Posterior cingulate gyrus (tissue), 11 donors: ENCODE measurements at places on chromosomes 6 and 20.

DNA sequence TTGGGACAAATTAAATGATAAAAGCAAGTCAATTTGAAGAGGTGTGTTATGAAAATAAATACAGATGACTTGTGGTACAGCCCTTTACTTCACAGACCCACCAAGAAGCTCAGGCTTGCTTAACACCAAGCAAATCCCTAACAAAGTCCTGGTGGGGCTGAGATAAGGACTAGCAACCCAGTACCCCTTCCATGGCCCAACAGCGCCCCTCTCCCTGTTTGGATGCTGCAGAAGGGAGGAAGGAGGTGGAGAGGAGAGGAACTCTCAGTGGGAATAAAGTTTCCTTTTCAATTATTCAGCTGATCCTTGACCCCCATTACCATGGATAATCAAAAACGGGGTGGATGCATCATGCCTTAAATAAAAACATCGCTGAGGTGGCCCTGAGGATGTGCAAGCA is 4.5 kb upstream of the ZNF831 start:
- DNase-seq = no peak

DNA sequence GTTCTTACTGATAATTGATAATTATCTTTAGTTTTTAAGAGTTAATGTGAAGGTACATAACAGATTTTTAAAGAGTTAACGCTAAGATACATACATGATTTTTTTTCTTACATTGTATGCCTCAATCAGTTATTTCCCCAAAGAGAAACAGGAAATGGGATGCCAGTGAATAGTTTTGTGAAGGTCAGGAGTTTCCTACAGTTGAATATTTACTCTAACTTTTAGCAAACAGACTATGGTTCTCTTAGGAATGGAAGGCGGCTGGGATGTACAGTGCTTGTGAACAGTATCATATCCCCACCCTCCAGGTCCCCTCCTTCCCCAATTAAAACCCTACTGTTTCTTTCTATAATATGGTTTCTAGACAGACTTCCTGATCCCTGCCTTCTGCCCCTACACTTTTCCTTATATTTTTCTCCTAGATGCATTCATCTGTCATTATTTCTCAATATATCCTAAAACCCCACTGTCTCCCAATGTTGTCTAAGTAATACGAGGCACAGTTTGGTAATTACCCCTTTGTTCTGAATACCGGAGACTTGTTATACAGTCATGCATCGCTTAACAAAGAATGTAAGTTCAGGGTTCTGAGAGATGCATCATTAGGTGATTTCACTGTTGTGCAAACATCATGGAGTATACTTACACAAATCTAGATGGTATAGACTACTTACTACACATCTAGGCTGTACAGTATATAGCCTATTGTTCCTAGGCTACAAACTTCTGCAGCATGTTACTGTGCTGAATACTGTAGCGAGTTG is 29.2 kb downstream of the SLC35A1 start:
- DNase-seq = no peak

GRCh38 chr20:33415948-33416347 is 14.6 kb upstream of the CDK5RAP1 start:
- no peak for DNase-seq

- no peak for DNase-seq
Measured at GRCh38 chr20:13443690-13444089, 195.0 kb downstream of the TASP1 start.

- no peak for DNase-seq
Measured at GRCh38 chr6:6287415-6287814, 33.0 kb downstream of the F13A1 start.

- DNase-seq = no peak
Measured at GRCh38 chr6:158266131-158266530, 46.1 kb upstream of the TULP4 start.

GRCh38 chr6:124772733-124773319 is 189.4 kb upstream of the RNF217 start:
- DNase-seq = no peak

GRCh38 chr6:70254784-70255183 is 48.1 kb downstream of the COL9A1 start:
- DNase-seq = no peak

DNA sequence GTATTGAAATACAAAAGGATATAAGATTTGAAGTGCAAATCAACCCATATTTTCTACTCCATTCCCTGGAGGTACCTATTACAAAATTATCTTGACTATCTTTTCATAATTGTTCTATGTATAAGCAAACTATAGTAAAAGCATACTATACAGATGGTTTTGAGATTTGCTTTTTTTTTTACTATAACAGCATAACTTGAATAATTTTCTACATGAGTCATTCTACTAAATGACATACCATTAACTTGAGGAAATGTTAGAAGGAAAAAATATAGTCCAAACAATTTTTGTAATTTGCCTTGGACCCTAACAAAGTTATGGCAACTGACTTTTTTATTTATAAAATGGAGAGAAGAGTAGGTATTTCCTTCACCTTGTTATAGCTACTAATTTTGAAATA is 472.7 kb downstream of the PKHD1 start:
- DNase-seq = no peak

DNA sequence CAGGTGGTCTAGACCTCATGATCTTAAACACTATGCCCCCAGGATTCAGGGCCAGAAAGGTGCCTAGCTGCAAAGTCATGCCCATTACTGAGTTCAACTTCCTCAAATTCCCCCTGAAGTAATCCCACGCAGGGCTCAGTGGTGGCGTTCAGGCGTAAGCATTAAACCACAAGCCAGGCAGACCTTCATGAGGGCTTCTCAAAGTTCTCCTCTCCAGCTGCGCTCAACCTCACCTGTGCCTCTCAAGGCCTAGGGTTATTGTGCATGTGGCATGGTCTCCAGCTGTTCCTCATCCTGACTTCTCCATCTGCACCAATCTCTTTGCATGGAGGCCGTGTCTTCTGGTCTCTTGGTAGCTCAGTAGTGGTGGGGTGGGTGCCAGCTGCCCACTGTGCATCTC is 113.6 kb downstream of the TSHZ2 start:
- DNase-seq = no peak

DNA sequence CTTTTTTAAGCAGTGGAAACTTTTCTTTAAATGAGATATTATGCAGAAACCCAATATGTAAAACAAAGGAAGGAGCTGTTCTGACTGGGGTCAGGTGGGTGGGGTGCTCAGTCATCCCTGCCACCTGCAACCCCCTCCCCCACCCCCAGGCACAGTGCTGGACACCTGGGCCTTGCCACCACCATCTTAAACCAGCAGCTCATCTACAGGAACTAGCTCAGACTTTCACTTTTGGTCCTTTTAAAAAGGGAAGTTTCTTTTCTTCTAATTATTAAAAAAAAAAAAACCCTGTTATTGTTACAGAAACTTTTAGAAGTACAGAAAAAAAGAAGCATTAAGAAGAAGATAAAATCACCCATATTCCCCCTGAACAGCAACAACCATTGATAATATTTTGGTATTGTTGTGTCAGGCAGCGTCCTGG is 37.1 kb downstream of the PPP1R16B start:
- no peak for DNase-seq

- DNase-seq = no peak
Measured at GRCh38 chr6:129866688-129867087, 5.6 kb upstream of the TMEM244 start.

DNA sequence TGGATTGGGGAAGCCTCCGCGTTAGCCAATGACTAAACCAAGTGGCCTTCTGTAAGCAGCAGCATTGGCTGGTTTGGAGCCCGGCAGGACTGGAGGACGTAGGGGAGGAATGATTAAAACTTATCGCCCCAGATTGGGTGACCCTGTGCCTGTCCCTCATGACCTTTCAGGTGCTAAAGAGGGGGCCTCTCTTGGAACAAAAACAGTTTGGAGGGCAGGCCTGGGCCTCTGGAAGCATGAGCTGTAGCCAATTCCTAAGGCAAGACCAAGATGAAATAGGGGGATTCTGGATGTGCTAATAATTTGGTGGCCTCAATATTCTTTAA is 1.4 kb downstream of the GMPR start:
- DNase-seq = no peak

GRCh38 chr6:7238900-7239589 is 74.0 kb downstream of the SSR1 start:
- peak; percentile 64 for DNase-seq
